ENCODE measurements at places on chromosomes 3 and 15.

GRCh38 chr3:36135863-36136262 lies 244.4 kb upstream of the STAC start:
- DNase-seq = peak; percentile 39

- no peak for DNase-seq
Measured at GRCh38 chr3:89628856-89629670, 521.6 kb downstream of the EPHA3 start.

- DNase-seq = no peak
Measured at GRCh38 chr3:58214484-58215316, 3.9 kb upstream of the DNASE1L3 start.

DNA sequence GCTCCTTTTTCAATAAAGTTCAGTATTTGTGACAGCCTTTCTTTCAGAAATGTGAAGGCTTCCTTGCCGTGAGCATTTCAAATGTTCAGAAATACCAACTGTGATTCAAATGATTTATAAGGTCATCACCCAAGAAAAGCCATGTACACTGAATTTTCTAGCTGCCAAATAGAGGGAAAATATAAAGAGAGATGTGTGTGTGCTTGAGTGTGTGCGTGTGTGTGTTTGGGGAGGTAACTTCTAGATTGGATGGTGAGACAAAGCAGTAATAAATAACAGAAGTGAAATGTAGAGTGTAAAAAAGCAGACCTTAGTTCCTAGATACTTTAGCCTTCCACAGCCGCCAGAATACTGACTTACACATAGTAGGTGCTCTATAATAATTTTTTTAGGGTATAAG lies 577.4 kb downstream of the TBL1XR1 start:
- DNase-seq = no peak

DNA sequence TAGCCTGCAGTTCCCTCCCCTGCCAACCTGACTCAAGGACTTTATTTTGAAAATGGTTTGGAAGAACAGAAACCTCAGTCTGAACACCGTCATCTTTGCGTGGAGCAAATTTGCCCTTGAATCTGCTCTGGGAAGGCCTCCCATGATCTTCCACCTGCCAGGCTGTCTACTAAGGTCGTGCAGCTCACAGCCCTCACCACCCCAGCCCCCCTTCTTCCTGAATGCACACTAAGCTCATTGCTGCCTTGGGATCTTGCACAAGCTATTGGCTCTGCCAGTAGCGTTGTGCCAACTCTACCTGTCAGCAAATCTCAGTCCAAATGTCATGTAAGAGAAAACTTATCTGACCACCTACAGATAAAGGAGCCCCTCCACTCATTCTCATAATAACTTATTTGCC lies 141.5 kb downstream of the USP13 start:
- no peak for DNase-seq

GRCh38 chr3:50554553-50554952 lies 13.0 kb downstream of the C3orf18 start:
- DNase-seq = no peak

DNA sequence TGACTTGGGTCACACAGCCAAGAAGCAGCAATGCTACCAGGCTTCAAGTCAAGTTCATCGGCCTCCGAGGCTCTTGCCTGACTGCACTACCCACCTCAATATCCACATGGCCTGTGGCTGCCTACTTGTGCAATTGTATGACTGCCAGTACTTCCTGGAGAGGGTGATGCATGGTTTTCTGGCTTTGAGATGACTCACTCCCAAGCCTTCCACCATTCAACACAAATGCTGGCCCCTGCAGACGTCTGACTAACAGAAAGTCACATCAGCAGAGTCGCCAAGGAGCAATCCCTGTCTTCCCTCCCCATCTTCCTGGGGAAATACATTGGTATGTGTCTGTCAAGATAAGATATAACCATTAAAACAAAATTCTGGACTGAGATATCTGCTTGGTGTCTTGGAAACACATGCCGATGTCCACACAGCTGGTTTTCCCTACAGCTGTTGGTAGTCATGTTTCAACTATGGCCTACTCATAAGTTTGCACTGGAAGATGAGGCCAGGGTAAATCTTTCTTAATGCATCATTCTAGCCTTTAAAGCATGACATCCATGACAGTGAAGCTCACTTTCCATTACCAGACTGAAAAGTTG lies 79.6 kb upstream of the SPATA12 start:
- no peak for DNase-seq

GRCh38 chr3:97721446-97721845 lies 43.1 kb upstream of the ARL6 start:
- no peak for DNase-seq

- no peak for DNase-seq
Measured at GRCh38 chr3:178284181-178284580, 252.1 kb upstream of the KCNMB2 start.

DNA sequence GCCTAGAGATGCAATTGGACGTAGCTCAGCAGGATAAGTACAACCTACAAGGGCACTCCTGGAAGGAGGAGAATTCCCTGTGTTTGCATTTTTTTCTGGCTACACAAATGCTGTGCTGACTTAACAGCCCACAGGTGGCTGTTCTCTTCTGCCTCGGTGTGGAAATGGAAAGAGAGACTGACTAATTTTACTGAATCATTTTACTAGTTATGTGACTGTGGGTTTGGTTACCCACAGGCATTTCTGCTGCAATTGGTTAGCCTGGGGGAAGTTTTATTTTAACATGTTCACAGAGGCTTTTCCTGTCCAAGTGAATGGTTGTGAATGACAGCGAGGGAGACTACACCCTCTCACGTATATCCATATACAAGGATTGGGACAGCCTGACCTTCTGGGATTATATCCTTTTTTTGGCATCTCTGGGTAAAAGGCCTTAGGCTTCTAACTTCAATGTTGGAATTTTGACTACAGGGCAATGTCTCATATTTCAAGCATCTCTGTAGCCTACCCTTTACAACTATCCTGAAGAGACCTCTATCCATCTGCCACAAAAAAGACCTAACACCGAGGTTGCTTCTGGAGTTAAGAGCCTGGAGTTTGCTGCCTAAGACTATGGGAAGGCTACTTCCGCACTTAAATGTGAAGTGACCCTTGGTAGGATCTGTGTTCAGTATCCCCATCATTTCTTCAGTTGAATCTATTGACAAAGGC lies 67.2 kb upstream of the TP63 start:
- no peak for DNase-seq

DNA sequence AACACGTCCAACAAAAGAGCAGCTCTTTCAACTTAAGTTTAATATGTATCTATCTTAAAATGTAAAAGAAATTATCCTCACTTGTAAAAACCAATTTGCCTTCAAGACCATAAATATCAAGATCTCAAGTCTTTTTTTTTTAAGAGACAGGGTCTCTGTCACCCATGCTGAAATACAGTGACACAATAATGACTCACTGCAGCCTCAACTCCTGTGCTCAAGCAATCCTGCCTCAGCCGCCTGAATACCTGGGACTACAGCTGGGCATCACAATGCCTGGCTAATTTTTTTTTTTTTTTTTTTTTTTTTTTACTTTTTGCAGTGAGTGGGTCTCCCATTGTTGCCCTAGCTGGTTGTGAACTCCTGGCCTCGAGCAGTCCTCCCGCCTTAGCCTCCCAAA lies 26.0 kb downstream of the ACAP2 start:
- DNase-seq = no peak

DNA sequence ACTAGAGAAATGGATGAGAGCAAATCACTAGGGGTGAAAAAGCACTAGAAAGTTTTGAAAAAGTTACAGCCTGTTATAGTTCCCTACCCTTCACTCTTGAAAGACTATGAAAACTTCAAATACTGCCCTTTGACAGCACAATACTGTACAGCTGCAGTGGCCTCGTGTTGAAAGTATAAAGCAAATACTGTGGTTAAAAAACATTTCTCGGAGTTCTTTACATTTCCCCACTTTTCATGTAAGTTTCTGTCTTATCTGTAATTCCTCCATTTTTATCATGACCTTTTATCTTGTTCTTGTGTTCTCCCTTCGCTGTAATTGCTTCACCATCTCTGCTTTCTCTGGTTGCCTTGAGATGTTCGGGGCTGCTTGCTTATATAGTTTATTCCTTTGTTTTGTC lies 423.8 kb upstream of the CFAP20DC start:
- no peak for DNase-seq

DNA sequence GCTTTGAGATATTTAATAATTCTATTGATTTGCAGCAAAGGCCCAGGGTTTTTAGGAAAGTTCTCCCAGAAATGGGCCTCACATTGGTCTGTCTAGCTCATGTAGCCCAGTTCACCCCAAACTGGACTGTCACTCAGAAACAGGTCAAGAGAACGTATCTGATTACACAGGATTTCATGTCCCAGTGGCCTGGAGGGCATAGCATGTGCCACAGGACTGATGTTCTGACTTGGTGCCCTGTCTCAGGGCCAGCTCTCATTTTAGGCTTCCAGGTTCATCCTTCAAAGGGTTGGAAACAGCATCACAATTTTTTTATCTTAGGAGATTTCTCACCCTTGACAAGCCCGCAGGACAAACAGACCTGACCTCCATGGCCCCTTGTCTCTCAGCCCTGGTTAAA lies 398.4 kb upstream of the AZI2 start:
- DNase-seq = no peak

DNA sequence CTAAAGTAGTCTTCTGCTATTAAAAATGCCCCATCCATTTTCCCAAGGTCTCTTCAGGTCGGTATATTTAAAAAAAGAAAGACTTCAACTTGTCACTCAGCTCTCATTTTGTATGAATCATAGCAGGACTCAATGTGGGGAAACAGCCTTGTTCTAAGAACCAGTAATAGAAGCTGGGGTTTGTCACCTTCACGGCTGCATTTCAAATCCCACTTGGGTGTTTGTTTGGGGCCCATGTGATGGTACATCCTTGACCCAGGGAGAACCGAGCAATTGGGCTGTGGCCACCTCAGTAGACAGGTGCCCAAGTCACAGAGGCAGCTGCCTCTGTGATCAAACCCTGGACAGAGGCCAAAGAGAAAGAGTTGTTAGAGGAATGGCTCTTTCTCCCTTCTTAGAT lies 70.3 kb upstream of the ARL8B start:
- no peak for DNase-seq

GRCh38 chr3:46675426-46675825 lies 18.1 kb downstream of the ALS2CL start:
- no peak for DNase-seq

GRCh38 chr3:112734736-112735350 lies 93.9 kb upstream of the CCDC80 start:
- peak; percentile 23 for DNase-seq
